Natural killer cell (primary cell): ENCODE measurements at places on chromosomes 3 and 15.

GRCh38 chr15:40162552-40162951, 1.7 kb downstream of the BUB1B start:
- H3K36me3 ChIP-seq, result no peaks in the 10 kb centered on the region
- H3K27ac ChIP-seq, result no peak overlapping the region
- H3K4me1 ChIP-seq, result peaks cover 12% of the 10 kb centered on the region
- no peak for DNase-seq

DNA sequence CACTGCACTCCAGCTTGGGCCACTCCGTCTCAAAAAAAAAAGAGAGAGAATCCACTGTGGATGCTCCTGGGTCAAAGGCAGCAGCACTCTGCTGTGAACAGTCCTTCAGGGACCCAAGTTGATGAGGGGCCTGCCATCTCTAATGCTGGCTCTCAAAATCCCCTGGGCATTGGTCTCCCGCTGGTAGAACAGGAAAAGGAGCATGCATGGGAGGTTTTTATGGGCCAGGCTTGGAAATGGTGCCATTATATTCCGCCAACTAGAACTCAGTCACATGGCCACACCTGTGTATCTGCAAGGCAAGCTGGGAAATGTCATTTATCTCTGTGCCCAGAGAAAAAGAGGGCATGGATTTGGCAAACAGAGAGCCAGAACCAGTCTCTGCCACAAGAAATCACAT, 3.4 kb upstream of the DIS3L start:
- no peak overlapping the region for H3K27ac ChIP-seq
- H3K27me3 ChIP-seq, result no peaks in the 10 kb centered on the region
- peaks cover 25% of the 10 kb centered on the region for H3K4me1 ChIP-seq
- no peak overlapping the region for H3K4me3 ChIP-seq

GRCh38 chr15:77636209-77636608, 3.5 kb upstream of the LINGO1 start:
- H3K4me1 ChIP-seq, result peaks cover 20% of the 10 kb centered on the region
- no peak overlapping the region for H3K4me3 ChIP-seq
- H3K27me3 ChIP-seq, result peaks cover 32% of the 10 kb centered on the region
- H3K36me3 ChIP-seq, result no peaks in the 10 kb centered on the region
- H3K27ac ChIP-seq, result no peak overlapping the region
- no peak for DNase-seq

- H3K4me3 ChIP-seq, result no peak overlapping the region
- H3K27me3 ChIP-seq, result no peaks in the 10 kb centered on the region
- no peak for DNase-seq
- H3K27ac ChIP-seq, result no peak overlapping the region
- H3K36me3 ChIP-seq, result peaks cover 4% of the 10 kb centered on the region
Observed at GRCh38 chr3:128278130-128278529, 124.8 kb downstream of the EEFSEC start.

GRCh38 chr3:150242220-150242936, 165.7 kb upstream of the TSC22D2 start:
- peaks cover 5% of the 10 kb centered on the region for H3K27me3 ChIP-seq
- H3K4me1 ChIP-seq, result no peaks in the 10 kb centered on the region
- no peak for DNase-seq

DNA sequence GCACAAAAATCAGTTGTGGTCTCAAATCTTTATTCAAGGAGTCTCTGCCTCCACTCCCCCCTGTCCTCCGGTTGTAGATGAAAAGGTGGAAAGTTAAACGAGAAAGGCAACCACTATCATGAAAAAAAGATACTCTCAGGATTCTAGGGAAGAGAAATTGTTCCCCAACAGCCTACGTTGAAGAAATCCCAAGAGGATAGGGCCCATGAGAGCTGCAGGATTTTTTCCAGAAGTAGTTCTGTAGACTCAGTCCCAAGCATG, 14.3 kb downstream of the ZIC1 start:
- H3K36me3 ChIP-seq, result no peaks in the 10 kb centered on the region
- no peaks in the 10 kb centered on the region for H3K4me1 ChIP-seq

- H3K27ac ChIP-seq, result no peak overlapping the region
- no peak for DNase-seq
- no peaks in the 10 kb centered on the region for H3K4me1 ChIP-seq
- H3K36me3 ChIP-seq, result peaks cover 38% of the 10 kb centered on the region
- no peaks in the 10 kb centered on the region for H3K27me3 ChIP-seq
- H3K4me3 ChIP-seq, result no peak overlapping the region
Observed at GRCh38 chr3:36981006-36981405, 11.9 kb downstream of the EPM2AIP1 start.

GRCh38 chr15:34284937-34285336, 52.6 kb downstream of the SLC12A6 start:
- H3K36me3 ChIP-seq, result no peaks in the 10 kb centered on the region
- no peaks in the 10 kb centered on the region for H3K4me1 ChIP-seq
- no peak for DNase-seq

DNA sequence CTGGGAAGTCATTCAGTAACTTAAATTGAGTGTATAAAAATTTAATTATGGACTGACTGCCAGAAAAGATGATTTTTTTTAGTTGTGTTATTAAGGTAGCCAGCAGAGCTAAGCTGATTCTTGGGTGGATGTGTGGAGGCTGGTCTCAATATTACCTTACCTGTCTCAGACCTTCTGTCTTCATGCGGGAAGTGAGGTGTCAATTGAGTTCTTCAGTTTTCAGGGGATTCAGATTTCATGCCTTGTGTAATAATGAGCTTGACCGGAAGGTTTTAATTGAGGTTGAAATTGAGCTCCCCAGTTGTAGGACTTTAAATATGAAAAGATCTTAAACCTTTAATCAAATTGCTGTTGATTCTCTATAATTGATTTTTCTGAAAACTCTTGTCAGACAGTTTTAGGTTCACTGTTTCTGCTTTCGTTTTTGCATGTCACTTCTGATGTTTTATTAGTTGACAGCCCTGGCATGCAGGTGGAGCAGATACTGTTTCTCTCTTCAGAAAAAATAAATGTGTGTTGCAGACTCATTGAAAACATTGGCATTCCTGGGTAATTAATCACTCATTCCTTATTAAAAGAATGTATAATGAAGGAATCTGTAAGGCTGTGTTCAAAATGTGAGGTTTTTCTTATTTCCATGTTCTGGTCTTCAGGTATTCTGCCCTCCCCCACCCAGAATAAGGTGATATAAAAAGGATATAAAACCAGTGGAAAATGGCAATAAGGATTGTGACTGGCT, 54.5 kb downstream of the PSMD6 start:
- H3K4me1 ChIP-seq, result peaks cover 34% of the 10 kb centered on the region
- H3K4me3 ChIP-seq, result peak overlapping the region; percentile 52
- peak overlapping the region; percentile 79 for H3K27ac ChIP-seq
- H3K27me3 ChIP-seq, result no peaks in the 10 kb centered on the region

- H3K36me3 ChIP-seq, result no peaks in the 10 kb centered on the region
- H3K4me3 ChIP-seq, result no peak overlapping the region
- H3K4me1 ChIP-seq, result peaks cover 4% of the 10 kb centered on the region
Observed at GRCh38 chr3:170046269-170047132, 8.7 kb downstream of the GPR160 start.

DNA sequence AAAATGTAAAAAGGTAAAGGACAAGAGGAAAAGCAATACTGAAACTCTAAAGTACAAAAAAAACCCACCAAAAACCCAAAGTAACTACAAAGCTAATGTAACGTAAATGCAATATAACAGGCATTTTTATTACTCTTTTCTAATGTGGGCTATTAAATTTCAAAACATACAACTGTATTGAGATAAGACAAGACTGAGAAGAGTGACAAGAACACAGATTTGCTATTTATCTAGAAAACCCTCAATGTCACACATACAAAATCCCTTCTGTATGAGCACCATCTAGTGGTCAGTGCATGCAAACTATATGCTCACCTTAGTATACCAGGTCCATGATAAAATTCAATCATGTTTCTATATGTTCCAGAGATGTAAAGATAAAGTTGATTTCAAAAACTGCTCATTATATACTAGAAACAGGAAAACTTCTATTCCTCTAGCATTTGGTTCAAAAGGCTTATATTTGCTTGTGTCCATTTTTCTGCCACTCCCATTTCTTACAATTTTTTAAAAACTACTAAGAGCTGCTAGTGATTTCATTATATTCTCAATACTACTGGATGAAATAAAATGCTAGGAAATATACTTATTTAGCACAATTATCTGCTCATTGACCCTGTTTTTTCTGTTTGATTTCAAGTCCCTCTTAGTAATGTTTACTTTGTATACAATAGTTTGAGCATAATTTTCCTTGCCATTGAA, 111.4 kb downstream of the DLG1 start:
- no peaks in the 10 kb centered on the region for H3K4me1 ChIP-seq
- peak; percentile 76 for DNase-seq
- no peaks in the 10 kb centered on the region for H3K36me3 ChIP-seq
- no peak overlapping the region for H3K4me3 ChIP-seq
- no peaks in the 10 kb centered on the region for H3K27me3 ChIP-seq

DNA sequence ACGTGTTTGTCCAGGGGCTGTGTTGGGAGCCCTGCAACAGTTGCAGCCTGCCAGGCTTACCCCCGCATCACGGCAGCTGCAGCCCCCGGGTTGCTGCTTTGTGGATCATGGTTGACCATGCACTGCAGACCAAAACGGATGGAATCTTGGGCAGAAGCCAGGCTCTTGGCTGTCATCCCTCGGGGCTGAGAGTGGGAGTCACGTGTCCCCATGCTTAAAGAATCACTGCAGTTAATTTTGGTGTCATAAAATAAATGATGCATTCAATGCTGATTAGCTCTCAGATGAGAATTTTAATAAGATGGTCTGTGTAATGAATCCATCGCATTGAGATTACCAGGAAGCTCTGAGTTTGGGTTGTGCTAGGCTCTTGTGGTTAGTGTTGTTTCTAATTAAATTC, 115.6 kb downstream of the CHDH start:
- H3K4me1 ChIP-seq, result no peaks in the 10 kb centered on the region
- H3K27me3 ChIP-seq, result no peaks in the 10 kb centered on the region
- H3K27ac ChIP-seq, result no peak overlapping the region
- no peaks in the 10 kb centered on the region for H3K36me3 ChIP-seq
- DNase-seq, result no peak

DNA sequence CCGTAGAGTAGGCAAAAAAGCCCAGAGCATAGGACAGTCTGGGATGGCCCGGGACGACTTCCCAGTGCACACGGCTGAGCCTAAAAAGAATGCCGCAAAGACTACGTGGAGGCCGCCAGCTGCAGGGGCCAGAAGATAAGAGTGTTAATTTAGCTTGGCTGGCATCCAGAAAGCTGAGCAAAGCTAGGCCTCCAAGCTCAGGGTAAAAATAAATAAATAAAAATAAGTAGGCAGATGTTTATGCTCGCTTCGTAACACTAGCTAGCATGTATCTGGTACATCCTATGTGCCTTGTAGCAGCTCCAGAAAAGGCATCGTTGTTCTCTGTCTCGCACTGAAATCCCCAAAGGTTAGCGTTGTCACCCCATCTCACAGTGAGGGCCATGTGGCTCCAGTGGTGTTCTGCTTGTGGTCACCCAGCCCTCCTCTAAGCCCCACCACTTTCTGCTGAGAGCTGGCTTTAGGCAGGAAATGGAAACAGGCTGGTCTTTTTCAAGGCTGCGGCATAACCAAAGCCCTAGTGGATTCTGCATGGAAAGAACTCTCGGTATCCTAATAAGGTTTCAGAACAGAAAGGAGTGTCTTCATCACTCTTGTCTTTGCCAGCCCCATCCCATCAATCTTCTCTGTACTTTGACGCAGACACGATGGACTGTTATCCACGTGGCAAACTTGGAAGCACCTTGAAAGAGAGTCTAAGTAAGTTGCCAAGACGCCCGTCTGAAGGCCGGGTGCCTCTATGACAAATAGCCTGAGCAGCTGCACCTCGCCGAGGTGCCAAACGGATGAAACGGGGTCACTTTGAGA, 58.1 kb upstream of the MEF2A start:
- DNase-seq, result peak; percentile 24
- H3K36me3 ChIP-seq, result no peaks in the 10 kb centered on the region
- peak overlapping the region; percentile 6 for H3K27ac ChIP-seq
- H3K27me3 ChIP-seq, result no peaks in the 10 kb centered on the region
- H3K4me1 ChIP-seq, result peaks cover 78% of the 10 kb centered on the region

DNA sequence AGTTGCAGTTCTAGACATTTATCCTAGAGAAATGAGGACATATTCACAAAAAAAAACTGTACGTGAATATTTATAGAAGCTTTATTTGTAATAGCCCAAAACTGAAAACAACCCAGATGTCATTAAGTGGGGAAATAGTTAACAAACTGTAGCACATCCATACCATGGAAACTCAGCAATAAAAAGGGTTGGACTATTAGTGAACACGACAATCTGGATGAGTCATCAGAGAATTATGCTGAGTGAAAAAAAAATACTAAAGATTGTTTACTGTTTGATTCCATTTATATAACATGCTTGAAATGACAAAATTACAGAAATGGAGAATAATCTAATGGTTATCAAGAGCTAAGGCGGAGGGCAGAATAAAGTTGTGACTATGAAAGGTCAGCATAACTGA, 59.5 kb downstream of the CPA3 start:
- no peaks in the 10 kb centered on the region for H3K27me3 ChIP-seq
- no peak overlapping the region for H3K27ac ChIP-seq
- DNase-seq, result no peak
- H3K4me1 ChIP-seq, result no peaks in the 10 kb centered on the region
- no peak overlapping the region for H3K4me3 ChIP-seq

- H3K4me3 ChIP-seq, result no peak overlapping the region
- no peaks in the 10 kb centered on the region for H3K36me3 ChIP-seq
- no peak overlapping the region for H3K27ac ChIP-seq
- DNase-seq, result no peak
- H3K27me3 ChIP-seq, result no peaks in the 10 kb centered on the region
Observed at GRCh38 chr3:35241236-35241635, 398.1 kb upstream of the ARPP21 start.

- H3K36me3 ChIP-seq, result peaks cover 27% of the 10 kb centered on the region
- no peak overlapping the region for H3K4me3 ChIP-seq
- H3K27ac ChIP-seq, result peak overlapping the region; percentile 42
- no peaks in the 10 kb centered on the region for H3K27me3 ChIP-seq
Observed at GRCh38 chr3:105758451-105758850, 110.4 kb downstream of the CBLB start.

DNA sequence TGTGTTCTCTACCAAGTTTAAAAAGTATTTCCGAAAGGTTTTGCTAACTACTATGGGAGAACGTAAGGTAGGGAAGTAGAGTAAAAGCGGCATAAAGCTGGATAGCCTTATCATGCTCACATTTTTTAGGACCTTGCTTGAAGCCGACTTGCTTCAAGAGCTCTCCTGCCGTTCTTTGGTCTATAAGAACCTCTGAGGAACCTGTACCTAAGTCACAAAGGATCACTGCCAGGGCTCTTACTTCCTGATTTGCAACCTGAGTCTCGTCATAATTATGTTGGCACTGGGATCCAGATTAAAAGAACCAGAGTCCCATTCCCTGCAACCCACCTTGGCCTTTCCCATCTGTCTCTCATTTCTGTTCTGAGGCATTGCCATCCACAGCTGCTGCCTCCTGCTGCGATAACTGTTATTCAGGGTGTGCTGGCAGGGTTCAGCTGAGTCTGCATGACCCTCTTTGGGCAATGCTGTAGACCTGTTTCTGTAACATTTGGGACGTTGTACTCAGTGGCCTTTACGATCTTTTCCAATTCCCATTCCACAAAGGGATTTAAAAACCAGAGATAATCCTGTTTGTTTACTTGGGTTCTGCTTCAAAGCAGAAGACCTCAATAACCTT, 131.0 kb upstream of the UMPS start:
- no peak for DNase-seq
- no peak overlapping the region for H3K27ac ChIP-seq
- no peak overlapping the region for H3K4me3 ChIP-seq
- H3K36me3 ChIP-seq, result no peaks in the 10 kb centered on the region

GRCh38 chr15:36161771-36162212, 417.6 kb upstream of the CDIN1 start:
- H3K4me3 ChIP-seq, result no peak overlapping the region
- no peaks in the 10 kb centered on the region for H3K4me1 ChIP-seq
- no peaks in the 10 kb centered on the region for H3K27me3 ChIP-seq
- no peak for DNase-seq

- DNase-seq, result no peak
- H3K36me3 ChIP-seq, result no peaks in the 10 kb centered on the region
- H3K27ac ChIP-seq, result no peak overlapping the region
- no peaks in the 10 kb centered on the region for H3K4me1 ChIP-seq
- H3K4me3 ChIP-seq, result no peak overlapping the region
Observed at GRCh38 chr15:37246065-37246464, 145.7 kb upstream of the MEIS2 start.
